ENCODE measurements at places on chromosomes 12 and 14. TPM values are rescaled to one million over a fixed set of nuclear protein-coding genes. Genes with fewer than 3 reads are reported as not detected.

DNA sequence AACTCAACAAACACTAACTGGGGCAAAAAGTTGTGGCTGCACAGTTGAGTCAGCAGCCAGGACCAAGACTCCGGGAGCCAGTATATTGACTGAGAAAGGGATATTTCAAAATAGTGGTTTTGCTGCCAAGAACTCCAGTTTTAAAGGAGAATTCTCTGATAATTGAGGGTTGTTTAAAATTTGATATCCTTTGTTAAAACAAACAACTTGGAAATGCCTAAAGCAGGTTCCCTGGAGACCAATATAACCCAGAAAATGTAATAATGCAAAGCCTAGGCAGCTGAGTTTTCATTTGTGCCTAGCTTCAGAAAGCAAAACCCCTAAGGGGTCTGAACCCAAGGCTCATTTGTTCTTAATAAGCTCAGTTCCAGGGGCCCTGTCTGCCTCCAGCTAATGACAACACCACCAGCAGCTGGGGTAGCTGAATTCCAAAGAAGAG is 311.7 kb upstream of the CCDC196 start:
- no peak for DNase-seq

GNPTAB gene
- 43.8 TPM for total RNA-seq

DNA sequence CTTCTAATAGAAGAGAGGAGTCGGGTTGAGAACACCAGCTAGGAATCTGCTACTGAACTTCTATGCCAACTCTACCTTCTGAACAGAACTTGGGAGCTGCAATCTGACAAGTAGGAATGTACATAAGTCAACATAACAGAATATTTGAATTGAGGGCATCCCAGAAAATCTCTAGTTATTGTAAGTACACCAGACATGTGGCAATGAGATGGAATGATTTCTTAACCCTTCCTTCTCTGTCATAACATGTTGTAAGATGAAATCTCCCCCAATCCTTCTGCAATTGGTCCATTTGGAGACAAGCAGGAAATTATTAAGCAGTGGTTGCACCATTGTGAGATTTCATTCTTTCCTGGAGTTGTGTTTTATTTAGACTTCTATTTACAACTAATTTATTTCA is 68.7 kb upstream of the TMPO start:
- no peak for DNase-seq

NR1H4 gene
- not detected for total RNA-seq

C12orf54 gene
- not detected for total RNA-seq

- no peak for DNase-seq
Measured at GRCh38 chr12:74614426-74614825, 76.8 kb downstream of the ATXN7L3B start.

GPR135 gene
- total RNA-seq = 0.81 TPM

- no peak for DNase-seq
Measured at GRCh38 chr12:95984682-95985081, 11.5 kb downstream of the HAL start.

Data from CD4-positive, alpha-beta T cell (primary cell).